ENCODE measurements at places on chromosomes 6 and 20. TPM values are rescaled to one million over a fixed set of nuclear protein-coding genes. Genes with fewer than 3 reads are reported as not detected.

The RFX6 gene
- total RNA-seq = 0.11 TPM

DNA sequence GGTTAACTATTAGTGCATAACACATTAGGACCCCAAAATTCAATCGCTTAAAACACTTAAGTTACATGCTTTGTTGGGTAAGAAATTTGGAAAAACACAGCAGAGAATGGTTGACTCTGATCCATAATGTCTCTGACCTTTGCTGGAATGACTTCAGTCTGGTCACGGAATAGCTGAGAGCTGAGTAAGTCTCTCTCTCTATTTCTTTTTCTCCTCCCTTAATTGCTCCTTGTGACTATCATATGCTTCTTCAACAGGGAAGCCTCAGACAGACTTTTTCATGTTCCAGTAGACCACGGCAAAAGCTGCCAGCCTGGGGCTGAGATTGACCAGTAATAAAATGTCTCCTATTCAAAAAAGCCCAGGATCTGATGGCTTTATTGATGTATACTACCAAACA, 4.8 kb downstream of the OR12D1 start:
- DNase-seq = no peak

GRCh38 chr6:32588156-32588555, 1.5 kb downstream of the HLA-DRB1 start:
- no peak for DNase-seq

The FUT9 gene
- 3.5 TPM for total RNA-seq

GRCh38 chr6:390914-391558, 516 bp upstream of the IRF4 start:
- peak; percentile 52 for DNase-seq

The OR2B6 gene
- total RNA-seq = not detected

The KCNK16 gene
- total RNA-seq = not detected

DNA sequence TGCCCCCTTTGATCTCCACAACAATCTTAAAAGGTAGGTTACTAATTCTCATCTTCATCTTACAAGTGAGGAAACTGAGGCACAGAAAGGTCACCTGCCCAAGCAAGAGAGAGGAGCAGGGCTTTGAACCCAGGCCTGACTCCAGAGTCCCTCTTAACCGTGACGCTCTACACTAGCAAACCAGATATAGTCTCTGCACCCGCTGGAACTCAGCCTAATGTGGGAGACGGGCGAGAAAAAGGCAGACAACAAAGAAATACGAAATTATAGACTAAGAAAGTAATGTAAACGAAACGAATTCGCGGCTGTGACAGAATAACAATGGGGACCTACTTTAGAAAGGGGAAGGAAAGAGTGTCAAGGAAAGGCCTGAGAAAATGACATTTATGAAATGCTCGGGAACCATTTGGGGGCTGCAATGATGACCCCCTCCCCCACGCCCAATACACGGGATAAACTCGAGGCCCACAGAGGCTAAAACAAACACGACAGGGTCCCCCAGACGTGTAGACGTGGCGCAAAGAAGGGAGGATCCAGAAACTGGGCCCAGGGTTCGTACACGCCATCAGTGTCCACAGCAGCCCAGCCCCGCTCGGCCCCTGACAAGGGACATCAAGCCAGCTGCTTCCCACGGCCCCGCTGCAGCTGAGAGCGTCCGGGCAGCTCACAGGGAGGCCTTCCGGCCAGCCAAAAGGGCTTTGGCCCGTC, 637 bp downstream of the TRPC4AP start:
- DNase-seq = no peak

- DNase-seq = peak; percentile 33
Measured at GRCh38 chr6:17101422-17102257, at the start of gene STMND1. Gene STMND1, plus strand, starts transcription at chr6:17102050. Its CDS starts 208 bp downstream, at chr6:17102258.

GRCh38 chr6:1029141-1029540, 282.8 kb upstream of the FOXQ1 start:
- DNase-seq = no peak

The POPDC3 gene
- total RNA-seq = 2.7 TPM

The TREM2 gene
- not detected for total RNA-seq

The HLA-DRB1 gene
- total RNA-seq = 1.4 TPM

The ANGPT4 gene
- total RNA-seq = 0.25 TPM

DNA sequence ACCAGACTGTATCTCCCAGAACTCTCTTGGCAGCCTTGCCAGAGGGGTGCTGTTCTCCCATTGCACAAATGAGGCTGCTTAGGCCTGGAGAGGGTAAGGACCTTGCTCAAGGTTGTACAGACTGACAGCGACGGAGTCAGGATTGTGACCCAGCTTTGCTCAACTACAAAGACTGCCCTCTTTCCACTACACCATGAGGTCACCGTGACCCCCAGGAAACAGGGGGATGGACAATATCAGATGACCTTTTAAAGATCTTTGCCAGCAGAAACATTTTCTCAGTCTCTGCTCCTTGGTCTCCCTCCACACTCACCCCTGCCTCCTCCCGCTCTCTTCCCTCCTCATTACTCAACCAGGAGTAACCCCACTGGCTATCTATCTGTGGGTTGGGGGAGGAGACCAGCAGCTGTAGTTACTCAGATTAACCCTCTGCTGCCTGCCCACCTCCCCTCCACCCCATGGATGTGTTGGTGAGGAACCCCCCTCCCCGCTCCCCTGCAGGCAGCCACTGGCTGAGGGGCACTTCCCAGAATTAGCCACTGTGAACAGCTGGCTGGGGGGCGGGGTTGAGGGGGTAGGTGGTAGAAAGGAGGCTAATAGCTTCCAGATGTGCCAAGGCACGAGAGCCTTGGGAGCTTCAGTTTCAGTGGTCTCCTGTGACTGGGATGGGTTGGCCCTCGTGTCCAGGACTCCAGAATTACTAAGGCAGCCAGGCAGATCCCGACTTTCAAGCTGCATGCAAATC, 26.9 kb upstream of the MRPS18A start:
- DNase-seq = no peak

DNA sequence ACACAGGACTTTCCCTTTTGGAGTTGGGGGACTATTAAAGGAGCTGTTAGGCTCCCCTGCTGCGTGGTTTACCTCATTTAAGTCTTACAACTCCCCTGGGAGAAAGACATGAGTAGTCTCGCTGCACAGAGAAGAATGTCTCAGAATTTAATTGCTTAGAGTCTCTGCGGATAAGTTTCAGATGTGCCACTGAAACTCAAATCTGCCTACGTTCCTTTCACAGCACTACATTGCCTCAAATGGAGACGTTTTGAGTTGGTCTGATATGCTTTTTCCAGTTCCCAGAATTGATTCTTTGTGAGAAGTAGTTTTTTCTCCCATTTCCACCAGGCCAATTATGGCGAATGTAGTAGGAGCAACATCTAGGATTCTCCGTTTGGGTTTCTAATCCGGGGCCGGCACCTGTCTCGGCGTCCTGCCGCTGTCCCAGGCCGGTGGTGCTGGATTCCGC, 532 bp upstream of the SLC35F1 start:
- DNase-seq = no peak

The CAPN11 gene
- total RNA-seq = 3.3 TPM

DNA sequence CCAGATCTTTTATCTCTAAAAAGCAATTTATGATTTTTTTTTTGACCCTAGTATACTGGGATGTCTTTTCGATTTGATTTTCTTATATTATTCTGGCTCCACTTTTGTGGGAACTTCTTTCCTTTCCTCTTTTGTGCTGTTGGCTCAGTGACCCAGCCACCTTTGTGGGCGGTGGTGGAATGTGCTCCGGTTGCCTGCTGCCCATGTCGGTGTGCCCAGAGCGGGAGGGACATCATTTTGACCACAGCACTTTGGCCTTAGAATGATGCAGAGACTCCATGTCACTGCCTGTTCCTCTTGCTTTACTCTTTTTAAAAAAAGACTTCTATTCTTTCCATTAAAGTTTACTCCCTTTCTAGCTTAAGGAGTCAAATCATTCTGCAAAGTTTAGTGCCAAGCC, 198.0 kb downstream of the FARS2 start:
- DNase-seq = no peak

DNA sequence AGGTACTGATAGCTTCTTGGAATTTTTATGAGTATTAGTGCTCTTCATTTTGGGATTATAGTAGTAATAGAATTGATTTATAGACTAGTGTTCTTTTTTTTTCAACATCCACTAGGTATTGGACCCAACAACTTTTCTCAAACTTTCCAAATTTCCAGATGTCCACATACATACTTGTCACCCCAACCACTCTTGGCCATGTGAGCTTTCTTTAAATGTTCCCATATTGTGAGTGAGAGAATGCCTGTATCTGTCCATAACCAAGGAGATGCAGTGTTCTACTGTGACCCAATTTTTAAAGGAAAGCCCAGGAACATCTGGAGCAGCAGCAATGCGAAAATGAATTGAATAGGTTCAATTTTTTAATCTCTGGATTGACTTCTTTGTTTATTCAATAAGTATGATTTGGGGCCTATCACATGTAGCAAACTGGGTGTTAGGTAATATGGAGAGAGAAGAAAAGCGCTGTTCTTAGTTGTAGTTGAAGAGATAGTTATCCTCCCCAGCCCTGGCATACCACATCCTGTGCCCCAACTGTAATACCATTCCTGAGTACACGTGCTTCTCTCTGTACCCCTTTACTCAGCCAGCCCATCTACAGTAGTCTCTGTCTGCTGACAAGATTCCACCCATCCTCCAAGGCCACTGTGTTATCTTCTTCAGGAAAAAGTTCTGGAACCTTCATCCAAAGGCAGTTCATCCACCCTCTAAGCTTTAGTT, 116.8 kb upstream of the SUPT3H start:
- DNase-seq = no peak

- no peak for DNase-seq
Measured at GRCh38 chr6:120903836-120904235, 430.4 kb downstream of the TBC1D32 start.

The ARG1 gene
- total RNA-seq = 0.53 TPM

The ELOVL2 gene
- total RNA-seq = 1.1 TPM

Data from WTC11 (cell line).